ENCODE measurements at places on chromosomes 7 and 10.

DNA sequence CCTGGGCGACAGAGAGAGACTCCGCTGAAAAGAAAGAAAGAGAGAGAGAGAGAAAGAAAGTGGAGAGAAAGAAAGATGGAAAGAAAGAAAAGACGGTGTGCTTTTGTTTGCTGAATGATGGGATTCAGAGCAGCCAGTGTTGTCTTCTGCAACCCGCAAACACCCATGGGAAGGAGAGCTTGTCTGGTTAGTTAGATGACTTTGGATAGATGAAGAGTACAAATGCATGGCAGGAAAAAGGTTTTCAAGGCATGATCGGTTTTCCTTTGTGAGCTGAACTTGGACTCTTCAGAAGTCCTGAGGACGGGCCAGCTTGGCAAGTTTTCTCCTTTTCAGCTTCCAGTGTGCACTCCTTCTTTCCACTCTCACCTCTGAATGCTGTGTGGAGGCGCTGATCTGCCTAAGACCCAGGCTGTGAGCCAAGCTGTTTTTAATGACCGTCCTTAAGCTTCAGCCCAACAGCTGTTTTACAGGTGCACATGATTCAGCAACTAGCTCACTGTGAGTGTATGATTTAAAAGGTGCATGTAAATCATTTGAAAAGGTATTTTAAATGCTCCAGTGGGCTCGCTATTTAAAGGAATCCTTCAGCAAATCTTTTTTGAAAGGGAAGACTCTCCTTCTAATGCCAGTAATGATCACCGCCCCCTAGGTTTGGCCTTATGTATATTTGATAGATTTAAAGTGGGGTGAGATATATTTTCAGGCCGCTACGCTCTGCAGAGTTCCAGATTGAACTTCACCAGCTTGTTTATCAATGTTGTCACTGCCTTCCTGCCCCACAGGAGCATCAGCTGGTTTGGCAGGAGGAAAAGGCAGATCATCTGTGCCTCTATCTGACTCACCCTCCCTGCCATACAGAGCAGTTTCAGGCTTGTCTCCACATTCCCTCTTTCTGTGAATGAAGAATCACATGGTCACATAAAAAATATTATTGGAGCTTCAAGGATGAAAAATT is 115.0 kb downstream of the PLXDC2 start:
- DNase-seq = peak; percentile 39

- DNase-seq = no peak
Measured at GRCh38 chr7:21175714-21176113, 252.2 kb upstream of the SP4 start.

- peak; percentile 47 for DNase-seq
Measured at GRCh38 chr7:727104-727805, at the start of gene PRKAR1B. Gene PRKAR1B, minus strand, starts transcription at chr7:727281. Its CDS starts 15,776 bp downstream, at chr7:711505.

GRCh38 chr7:31033674-31034300 is 18.3 kb upstream of the ADCYAP1R1 start:
- DNase-seq = no peak

- no peak for DNase-seq
Measured at GRCh38 chr10:58651040-58651439, 138.4 kb downstream of the BICC1 start.

GRCh38 chr10:68752711-68753350 is 31.8 kb downstream of the CCAR1 start:
- DNase-seq = no peak

GRCh38 chr10:99365736-99366135 is 36.6 kb downstream of the CNNM1 start:
- DNase-seq = no peak
